ENCODE measurements at places on chromosomes 7 and 10.

GRCh38 chr7:144656965-144657517 lies 178.8 kb downstream of the TPK1 start:
- DNase-seq, result peak; percentile 79

DNA sequence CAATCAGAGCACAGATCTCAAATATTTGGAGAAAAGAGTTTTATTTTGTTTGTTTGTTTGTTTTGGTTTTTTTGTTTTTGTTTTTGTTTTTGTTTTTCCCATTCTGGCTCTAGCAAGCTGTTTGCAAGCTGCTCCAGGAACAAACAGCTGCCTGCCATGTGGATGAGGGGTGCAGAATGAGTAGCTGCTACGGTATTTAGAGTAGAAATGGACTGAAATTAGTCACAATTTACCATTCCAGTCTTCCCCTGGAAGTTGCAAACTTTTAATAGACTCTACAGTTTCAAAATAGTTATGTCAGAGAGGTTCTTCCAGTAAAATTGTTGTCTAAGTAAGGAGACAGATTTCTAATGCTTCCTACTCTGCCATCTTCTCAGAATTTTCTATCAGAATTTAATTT lies 27.1 kb upstream of the TAS2R16 start:
- DNase-seq, result no peak

- no peak for DNase-seq
Measured at GRCh38 chr7:148045521-148045920, 545.0 kb upstream of the C7orf33 start.

DNA sequence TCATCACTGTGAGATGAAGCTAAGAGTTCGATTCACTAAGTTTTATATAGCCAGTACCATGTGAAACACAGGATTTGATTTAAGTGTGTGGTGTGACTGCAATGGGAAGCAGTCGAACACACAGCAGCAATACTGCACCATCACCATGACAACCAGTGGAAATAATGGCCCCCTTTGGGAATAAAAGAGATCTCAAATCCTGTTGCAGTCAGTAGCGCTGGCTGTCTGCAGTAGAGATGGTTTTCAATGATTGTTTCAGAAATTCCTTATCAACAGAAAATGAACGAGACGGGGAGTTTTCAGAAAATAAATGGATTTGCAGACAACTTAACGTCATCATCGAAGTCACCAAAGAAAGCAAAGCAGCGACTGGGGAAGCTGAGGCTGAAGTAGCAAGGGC lies 91.0 kb downstream of the PTPRE start:
- no peak for DNase-seq

GRCh38 chr7:13189668-13190067 lies 502.2 kb downstream of the ARL4A start:
- DNase-seq, result no peak

- DNase-seq, result no peak
Measured at GRCh38 chr10:60525716-60526585, 136.3 kb upstream of the ANK3 start.

DNA sequence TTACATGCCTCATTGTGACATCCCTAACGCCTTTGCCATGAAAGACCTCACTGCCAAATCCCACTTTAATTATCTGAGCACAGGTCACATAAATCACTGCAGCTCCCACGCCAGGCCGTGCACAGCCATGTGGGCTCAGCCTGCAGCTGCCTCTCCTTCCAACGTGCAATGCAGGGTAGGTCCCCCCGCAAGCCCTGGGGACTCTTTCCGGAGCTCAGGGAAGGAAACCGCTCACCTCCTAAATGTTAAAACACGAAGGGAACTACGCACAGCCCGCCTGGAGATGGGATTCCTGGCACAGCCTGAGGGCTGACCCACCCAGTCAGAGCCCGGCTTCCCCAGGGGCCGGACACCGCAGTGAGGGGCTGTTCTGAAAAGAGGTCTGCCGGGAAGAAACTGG lies 128.0 kb downstream of the MAD1L1 start:
- peak; percentile 65 for DNase-seq

- peak; percentile 6 for DNase-seq
Measured at GRCh38 chr10:111072232-111072631, 4.6 kb upstream of the ADRA2A start.

DNA sequence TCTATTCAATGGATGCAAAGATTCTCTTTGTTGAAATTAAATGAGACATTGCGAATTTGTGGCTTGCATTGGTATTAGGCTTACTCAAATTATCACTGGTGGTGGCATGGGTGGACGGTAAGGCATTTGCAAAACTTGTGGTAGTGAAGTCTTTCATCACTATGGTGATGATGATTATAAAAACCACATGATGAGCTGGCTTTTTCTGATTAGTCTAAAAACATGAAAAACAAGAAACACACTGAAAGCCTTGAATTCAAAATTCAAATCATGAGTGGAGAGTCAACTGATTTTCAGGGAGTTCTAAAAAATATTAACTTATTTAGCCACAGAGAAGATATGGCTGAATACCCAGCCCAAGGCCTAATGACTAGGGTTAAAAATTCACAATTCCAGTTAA lies 99.8 kb upstream of the HGF start:
- no peak for DNase-seq

DNA sequence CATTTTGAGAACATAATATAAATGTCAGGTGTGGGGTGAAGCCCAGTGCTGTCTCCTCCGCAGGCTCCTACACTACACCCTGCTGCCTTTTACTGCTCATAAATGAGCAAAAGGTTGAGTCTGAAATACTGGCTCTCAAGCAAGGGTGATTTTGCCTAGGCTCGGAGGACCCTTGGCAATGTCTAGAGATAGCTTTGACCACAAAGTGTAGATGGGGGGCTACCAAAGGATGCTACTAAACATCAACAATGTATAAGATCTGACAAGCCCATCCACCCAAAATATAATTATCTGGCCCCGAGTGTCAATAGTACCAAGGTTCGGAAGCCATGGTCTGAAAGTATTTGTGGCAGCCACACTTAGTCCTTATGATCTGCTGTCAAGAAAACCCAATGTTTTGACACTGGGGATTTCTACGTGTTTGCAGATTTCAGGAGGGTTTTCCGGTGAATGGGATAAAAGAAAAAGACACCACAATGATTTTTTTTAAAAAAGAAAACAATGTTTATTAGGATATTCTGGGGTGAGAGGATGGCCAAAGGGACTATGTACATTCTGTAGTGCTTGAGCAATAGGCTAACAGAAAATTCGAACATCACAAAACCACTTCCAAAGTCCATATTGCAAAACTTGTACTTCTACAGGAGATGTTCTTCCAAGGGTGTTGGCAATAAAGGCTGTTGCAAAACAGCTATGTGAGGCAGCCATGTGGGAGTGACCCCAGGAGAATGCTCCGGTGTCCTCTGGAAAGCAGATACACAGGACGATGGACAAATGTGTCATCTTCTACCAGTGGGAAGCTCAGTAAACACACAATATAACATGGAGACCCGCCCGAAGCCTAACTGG lies 216.3 kb downstream of the GFRA1 start:
- no peak for DNase-seq

DNA sequence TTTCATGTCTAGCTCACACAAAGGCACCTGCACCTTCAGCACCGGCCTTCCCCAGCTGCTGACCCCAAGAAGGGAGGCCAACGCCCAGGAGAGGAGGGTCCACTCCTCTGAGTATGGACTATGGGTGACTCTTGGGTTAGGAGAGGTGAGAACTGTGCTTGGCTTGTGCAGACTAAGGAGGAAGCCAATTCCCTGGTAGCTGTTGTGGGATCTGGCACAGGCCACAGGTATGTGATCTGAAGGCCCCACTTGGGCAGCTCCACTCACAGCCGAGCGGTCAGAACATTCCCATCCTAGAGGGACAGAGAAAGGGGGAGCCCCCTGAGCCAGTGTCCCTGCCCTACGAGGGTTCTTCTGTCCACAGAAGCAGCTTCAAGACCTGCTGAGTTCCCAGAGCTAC lies 52.8 kb upstream of the FIGNL1 start:
- no peak for DNase-seq

- no peak for DNase-seq
Measured at GRCh38 chr10:55740110-55740509, 620.9 kb downstream of the ZWINT start.

- no peak for DNase-seq
Measured at GRCh38 chr7:140383954-140384713, 14.2 kb downstream of the SLC37A3 start.

- no peak for DNase-seq
Measured at GRCh38 chr10:90321132-90321816, 536.6 kb downstream of the HTR7 start.

- no peak for DNase-seq
Measured at GRCh38 chr10:11298116-11298515, 280.4 kb downstream of the CELF2 start.

GRCh38 chr10:77291596-77292505 lies 345.8 kb downstream of the KCNMA1 start:
- DNase-seq, result no peak

DNA sequence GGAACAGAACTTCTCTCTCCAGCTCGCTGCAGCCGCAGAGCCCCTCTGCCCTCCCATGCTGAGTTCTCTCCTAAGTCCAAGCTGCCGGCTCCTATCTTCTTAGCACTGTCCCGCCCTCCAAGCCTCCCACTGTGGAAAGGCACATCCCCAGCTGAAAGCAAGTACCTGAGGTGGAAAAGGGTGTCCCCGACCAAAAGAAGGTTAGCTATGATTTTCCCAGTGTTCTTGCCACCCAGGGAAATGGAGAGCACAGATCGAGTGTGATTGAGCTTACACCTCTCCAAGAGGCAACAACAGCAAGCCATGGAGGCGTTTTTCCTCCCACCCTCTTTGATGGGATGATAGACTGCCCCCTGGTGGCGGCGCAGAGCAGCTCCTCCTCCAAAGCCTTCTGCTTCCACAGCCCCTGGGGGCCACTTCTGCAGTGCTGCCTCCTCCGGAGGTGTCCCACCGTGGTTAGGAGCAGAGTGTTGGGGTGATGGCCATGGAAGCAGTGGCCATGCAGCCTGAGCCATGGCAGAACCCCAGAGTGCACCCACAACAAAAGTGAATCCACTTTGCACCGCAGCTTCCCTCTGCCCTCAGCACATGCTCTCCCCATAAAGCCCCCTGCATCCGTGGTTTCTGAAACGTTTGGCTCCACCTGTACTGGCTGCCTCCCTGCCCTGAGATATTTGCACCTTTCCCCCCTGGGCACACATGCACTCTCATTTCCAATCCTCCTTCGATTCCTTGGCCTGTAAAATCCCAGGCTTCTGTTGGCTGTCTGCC lies 143.1 kb upstream of the STK17A start:
- DNase-seq, result peak; percentile 83

DNA sequence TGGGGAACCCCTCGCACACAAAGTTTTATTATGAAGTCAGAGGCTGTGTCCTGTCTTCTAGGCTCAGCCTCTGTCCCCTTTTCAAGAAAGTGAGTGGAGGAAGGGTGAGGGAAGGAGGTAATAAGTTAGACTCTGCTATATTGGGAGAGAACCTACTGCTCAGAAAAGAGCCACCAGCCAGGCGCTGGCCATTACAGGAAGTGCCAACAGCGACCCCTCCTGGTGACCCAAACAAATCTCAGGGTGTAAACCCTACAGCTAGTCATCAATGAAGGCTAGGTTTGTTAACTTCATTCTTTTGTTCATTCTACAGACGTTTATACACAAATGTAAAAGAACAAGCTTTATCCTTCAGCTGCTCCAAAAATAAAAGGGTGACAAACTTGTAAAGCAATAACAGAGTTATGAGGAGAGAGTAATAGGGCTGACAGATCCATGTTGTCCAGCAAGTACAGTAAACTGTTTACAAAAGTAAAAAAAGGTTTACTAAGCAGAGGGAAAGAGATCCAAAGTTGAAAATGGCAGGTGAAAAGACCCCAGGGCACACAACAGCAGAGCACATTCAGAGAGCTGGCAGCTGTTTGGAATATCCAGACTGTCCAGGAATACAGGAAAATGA lies 82.7 kb downstream of the FAM204A start:
- peak; percentile 71 for DNase-seq

GRCh38 chr10:18713077-18713476 lies 53.8 kb downstream of the ARL5B start:
- DNase-seq, result no peak

- DNase-seq, result no peak
Measured at GRCh38 chr7:40784176-40784575, 649.4 kb downstream of the SUGCT start.

GRCh38 chr7:141891336-141891735 lies 24.9 kb upstream of the OR9A4 start:
- no peak for DNase-seq

DNA sequence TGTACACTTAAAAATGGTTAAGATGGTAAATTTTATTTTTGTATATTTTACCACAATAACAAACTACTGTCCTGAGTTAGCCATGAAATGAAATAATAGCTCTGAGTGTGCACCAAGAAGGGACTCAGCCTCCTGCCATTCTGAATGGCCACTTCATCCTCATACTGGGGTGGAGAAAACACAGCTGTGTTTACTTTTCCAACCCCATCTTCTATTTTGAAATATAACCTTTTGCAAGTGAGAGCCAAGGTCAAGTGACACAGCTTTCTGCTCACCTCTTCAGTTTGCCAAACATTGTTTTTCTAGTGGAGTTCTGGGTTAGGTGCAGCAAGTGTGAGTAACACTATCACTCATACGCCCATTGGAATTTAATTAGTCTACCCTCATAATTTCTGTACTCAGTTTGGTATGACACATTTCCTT lies 107.4 kb upstream of the GLCCI1 start:
- DNase-seq, result no peak

- DNase-seq, result no peak
Measured at GRCh38 chr10:43027331-43027955, 49.4 kb upstream of the RET start.

DNA sequence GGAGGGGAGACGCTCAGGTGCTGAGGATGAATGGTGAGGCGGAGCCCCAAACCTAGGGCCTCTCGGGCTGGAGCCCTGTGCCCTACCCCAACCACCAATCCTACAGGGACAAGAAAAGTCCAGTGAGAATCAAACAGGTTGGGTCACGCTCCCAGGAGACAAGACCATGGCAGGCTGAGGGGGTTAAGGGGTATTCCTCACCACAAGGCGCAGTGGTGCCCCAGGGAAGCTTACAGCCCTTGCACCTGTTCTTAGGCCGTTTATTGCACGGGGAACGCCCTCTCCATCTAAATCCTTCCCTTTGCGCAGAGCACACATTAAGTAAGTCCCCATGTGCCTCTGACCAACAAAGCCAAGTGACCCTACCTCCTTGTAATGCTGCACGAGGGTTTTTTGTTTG lies 3.5 kb downstream of the FZD9 start:
- DNase-seq, result peak; percentile 37

DNA sequence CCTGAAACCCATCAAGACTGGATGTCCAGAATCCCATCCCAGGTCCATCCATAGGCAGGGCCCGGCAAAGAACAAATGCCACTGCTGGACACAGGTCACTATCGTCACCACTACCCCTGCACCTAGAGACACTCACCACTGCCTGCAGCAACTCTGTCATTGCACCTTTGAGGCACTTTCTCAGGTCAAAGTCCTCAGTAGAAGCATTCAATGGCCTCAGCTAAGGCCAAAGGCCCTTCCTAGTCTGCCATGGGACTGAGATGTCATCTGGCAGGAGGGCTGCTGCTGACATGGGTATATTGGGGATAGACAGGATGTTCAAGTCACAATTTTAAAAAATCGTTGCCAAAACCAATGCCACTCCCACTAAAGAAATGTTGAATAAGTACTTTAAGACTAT lies 58.7 kb downstream of the GPAM start:
- DNase-seq, result no peak

Data from NCI-H82 (cell line).